ENCODE measurements at places on chromosomes 7 and 10.

GRCh38 chr7:76073335-76073990 is 25.6 kb downstream of the MDH2 start:
- no peak for DNase-seq

DNA sequence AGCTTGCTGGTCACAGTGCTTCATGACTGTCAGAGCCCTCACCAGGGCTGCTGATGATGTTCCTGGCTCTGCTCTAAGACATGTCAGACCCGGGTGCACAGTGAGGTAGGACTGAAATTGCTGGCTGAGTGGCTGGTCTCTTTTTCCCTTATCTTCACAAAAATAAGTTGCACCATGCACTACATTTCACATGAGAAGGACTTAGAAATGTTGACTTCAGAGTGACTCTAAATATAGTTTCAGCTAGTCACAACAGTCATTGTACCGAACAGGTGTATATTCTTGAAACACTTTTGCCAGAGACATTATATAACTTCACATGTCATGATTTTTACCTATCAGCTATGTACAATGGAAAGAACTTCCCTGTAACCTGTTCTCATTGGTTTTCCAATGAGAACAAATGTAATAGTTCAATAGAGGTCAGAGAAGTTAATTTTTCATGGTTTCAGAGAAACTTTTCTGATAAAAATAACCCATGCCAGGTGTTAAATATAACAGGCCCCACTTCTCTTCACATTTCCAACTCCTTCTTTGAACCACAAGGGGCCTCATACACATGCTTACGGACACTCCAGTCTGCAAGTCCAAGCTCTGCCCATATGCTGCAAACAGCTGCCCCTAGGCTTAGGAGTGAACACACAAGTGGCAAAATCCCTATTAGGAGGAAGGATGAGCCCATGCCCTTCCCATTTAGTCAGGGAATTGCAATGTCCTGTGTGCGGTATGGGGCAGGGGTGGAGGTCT is 115.6 kb downstream of the CDK6 start:
- DNase-seq: no peak

DNA sequence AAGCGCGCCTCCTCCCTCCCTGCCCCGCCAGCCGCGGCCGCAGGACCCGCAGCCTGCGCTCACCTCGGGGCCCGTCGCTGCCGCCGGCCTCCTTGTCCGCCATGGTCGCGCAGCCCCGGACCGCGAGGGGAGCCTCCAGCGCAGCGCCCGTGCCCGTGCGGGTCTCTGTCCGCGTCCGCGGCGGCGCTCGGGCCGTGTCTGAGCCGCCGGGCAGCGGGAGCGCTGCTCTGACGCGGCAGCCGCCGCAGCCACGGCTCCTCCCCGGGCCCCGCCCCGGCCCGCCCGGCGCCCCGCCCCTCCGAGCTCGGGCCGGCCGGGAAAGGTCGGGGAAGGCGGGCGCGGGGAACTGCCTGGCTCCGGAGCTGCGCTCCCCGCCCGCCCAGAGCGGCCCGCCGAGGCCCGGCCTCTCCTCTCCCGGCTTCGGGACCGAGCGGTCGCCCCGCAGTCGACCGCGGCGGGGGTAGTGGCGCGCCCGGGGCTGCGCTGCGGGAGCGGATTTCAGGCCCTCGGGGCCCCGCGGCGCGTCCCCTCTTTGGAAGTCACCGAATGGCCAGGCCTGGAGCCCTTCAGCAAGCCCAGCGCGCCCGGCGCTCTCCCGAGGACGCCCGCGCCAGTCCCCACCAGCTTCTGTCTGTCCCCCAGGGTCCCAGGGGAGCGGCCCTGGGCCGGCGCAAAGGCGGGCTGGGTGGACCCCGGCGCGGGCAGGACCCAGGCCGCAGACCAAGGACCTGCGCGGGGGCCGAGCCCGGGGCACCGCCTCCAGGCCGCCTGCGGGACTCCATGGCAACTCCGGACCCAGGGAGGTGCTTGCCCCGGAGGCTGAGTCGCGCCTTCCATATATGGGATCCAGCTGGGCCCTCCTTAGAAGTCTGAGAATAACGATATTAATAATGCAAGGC is at the start of gene HSPA12A:
Gene HSPA12A (minus strand): TSS at position 200 of the 899 bp plus-strand sequence. CDS start 97 bp downstream, at position 103.
- peak; percentile 83 for DNase-seq

GRCh38 chr10:17232276-17232960 is 4.4 kb downstream of the VIM start:
- DNase-seq: no peak

GRCh38 chr10:108597657-108598319 is 1325.5 kb downstream of the XPNPEP1 start:
- no peak for DNase-seq

- DNase-seq: no peak
Observed at GRCh38 chr7:18041191-18041590, 13.5 kb upstream of the PRPS1L1 start.

DNA sequence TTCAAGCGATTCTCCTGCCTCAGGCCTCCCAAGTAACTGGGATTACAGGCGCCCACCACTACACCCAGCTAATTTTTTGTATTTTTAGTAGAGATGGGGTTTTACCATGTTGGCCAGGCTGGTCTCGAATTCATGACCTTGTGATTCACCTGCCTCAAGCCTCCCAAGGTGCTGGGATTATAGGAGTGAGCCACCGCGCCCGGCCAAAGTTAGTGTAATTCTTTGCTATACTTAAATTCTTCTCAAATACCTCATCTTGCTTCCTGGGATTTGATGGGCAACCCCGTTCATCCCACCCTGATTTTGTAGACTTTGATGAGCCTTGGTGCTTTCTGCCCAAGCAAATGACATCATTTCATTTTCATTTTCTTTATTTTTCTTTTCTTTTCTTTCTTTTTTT is 54.5 kb downstream of the PAX2 start:
- DNase-seq: no peak

GRCh38 chr7:102471791-102472125 is 7.0 kb downstream of the POLR2J start:
- no peak for DNase-seq

DNA sequence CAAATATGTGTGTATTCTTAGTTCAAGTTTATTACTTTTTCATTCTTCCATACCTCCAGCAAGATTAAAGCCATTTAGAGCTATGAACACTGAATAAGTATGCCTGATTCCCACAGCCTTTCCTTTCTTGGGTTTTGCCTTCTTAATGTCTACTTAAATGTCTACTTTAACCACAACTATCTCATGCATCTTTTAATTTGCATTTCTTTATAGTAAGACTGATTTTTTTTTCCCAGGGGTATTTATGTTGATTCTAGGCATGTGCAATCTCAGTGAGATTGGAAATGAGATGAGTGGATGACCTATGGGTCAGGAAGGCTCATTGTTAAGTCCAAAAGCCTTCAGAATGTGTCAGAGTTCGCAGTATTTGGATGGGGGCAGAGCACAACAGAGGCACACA is 3.6 kb downstream of the PCBD1 start:
- no peak for DNase-seq

GRCh38 chr7:6169805-6170520 is 102.5 kb downstream of the CYTH3 start:
- DNase-seq: no peak

GRCh38 chr10:58963723-58964124 is 212.7 kb upstream of the PHYHIPL start:
- DNase-seq: no peak

- DNase-seq: no peak
Observed at GRCh38 chr7:129013048-129013724, 41.7 kb downstream of the TNPO3 start.

GRCh38 chr10:50216894-50217293 is 34.4 kb downstream of the ASAH2 start:
- no peak for DNase-seq

DNA sequence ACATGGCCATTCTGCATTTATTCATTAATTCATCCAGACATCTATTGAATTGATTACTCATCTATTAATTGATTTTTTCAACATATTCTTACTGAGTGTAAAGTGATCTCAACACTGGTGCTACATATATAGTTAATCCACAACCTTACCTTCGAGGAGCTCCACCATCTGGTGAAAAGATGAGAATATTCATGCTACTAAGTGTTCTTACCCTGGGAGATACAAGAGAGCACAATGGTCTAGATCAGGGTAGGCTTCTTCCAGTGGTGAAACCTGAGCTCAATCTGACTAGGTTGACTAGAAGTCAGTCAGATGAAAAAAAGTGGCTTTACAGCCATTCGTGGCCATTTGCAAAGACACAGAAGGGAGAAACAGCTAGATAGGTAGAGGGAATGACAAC is 507.4 kb downstream of the ANKRD7 start:
- DNase-seq: no peak

- no peak for DNase-seq
Observed at GRCh38 chr7:155459700-155460461, 2.0 kb downstream of the EN2 start.

DNA sequence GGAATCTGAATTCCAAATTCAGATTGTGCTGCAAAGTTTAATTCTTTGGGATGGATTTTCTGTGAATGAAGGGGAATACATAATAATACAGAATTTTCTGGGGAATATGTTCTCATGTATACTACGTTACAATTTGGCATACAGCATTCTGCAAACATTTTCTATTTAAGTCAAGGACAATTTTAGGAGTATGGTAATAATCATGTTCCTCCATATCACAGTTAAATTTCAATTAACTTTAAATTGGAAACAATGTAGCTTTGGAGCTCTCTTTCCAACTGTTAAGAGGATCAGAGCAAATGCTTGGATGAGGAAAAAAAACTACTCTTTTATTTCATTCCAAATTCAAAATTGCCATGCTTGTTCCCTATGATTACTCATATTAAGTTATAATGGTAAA is 217.5 kb downstream of the JAZF1 start:
- DNase-seq: no peak

DNA sequence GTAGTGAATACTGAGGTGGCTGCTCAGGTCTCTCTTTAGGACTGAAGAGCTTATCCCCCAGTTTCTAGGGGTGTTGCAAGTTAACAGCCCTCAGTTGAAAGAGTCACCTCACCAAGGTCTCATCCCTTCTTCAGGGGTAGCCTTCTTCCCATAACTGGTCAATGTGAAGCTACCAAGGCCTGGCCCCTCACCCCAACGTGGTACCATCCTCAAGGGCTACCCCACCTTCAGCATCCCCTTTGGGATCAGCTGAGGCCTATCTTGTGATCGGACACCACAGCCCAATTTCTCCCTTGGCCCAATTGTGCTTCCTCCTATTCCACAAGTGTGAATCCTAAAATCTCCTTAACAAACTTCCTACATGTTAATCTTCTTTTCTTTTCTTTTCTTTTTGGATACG is 289.5 kb upstream of the MKLN1 start:
- no peak for DNase-seq

- no peak for DNase-seq
Observed at GRCh38 chr10:125992254-125992653, 95.9 kb downstream of the FANK1 start.

GRCh38 chr10:26571655-26572054 is 125.8 kb upstream of the PDSS1 start:
- DNase-seq: no peak

GRCh38 chr10:118998183-118998582 is 31.3 kb upstream of the NANOS1 start:
- no peak for DNase-seq

- DNase-seq: no peak
Observed at GRCh38 chr7:85039196-85039923, 147.5 kb downstream of the SEMA3D start.

DNA sequence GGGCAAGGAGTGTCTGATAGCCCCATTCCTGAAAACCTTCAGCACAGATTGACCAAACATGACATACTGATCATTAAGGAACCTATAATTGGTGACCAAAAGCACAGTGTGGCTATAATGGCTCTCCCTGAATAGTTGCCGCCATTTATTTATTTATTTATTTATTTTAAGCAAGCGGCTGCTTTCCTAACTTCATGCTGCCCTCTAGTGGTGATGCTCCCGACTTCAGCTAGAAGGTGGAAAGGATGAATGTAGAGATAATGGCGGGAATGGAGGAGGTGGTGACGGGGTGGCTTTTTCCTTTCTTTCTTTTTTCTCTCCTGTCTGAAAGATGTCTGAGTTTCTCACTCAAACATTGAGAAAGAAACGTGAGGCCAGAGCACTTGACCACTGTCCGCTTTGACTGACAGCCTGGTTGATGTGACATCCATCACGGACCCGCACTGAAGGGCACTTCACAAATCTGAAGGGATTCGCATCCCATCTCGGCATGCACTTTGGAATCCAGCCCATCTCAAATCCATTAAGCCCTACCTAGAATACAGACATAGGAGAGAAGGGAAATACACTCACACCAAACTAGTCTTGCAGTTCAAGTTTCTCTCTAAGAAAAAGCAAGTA is 1090.1 kb downstream of the KCNMA1 start:
- peak; percentile 70 for DNase-seq

DNA sequence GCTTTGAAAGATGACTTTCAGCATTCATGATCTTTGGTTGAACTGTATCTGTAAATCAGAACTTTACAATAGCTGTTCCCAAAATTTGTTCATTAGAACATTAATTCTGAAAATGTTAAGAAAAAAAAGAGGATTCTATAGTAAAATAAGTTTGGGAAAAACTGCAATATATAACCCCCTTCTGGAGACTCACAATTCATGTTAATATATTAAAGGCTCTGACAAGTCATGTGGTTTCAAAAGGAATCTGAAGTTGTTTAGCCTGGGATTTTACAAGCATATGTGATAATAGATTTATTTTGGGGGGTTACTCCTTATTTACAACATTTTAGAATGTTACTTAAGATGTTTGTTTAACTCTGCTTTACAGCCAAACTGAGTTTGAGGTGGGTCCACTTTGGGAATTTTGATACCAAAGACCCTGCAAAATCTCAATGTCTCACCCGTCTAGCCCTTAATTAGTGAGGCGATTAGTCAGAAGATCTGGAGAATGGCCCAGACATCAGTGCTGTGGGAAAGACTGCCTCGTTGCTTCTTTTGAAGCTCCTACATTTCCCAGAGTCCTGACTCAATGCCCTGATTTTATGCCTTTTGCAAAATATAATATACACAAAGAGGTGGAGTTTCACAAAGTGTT is 40.0 kb downstream of the CDK1 start:
- DNase-seq: no peak

DNA sequence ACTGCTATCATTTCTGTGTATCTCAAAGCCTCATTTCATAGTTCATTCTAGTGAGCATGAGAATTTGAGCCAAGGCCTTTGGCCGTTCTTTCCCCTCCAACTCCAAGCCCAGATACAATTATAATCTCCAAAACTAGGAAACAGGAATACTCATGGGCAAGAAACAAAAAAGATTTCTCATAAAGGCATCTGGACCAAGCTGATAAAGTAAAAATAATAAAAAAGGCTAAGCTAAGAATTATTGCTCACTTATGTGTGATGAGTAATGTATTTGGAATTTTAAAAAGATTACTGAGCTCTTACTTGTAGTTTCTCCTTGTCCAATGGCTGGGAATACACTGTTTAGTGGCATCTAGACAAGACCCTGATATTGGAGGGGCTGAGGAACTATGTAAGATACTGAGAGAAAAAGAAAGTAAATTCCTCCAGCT is 196.4 kb upstream of the POM121L12 start:
- DNase-seq: no peak

GRCh38 chr7:43758029-43758821 is at the start of gene BLVRA:
BLVRA (plus strand) TSS chr7:43758680; CDS start chr7:43771159, 12,479 bp downstream.
- peak; percentile 79 for DNase-seq

GRCh38 chr7:140883378-140883777 is 41.4 kb downstream of the BRAF start:
- no peak for DNase-seq

Data from K562 (cell line).